ENCODE measurements at places on chromosomes 11 and 22. TPM values are rescaled to one million over a fixed set of nuclear protein-coding genes. Genes with fewer than 3 reads are reported as not detected.

Gene ACR
- total RNA-seq: not detected

Gene FBLN1
- 546 TPM for total RNA-seq

- no peak for DNase-seq
Measured at GRCh38 chr11:69000391-69000790, 12.7 kb downstream of the MRGPRF start.

GRCh38 chr11:35419184-35419829, at the start of gene SLC1A2:
Gene SLC1A2 (minus strand): TSS chr11:35419558. CDS start chr11:35418966, 592 bp downstream.
- no peak for DNase-seq

Gene TAF10
- total RNA-seq: 31.9 TPM

DNA sequence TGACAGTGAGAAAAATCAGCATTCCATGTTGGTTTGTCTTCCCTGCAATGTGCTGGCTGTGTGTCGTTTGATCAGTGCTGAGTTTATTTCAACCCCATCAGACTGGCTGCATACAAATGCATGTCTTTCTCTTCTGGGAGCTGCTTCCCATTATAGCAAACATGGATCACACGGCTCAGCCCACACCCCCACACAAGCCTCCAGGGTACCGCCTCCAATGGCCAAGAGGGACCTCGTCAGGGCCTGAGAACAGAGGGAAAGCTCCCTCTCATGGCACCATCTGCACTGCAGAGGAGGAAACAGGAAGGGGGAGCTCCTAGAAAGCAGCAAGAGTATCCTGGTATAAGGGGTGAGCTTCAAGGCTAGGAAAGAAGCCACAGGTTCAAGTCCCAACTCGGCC, 214.2 kb downstream of the LARGE1 start:
- no peak for DNase-seq

GRCh38 chr11:101061606-101062005, 68.0 kb downstream of the PGR start:
- DNase-seq: no peak

DNA sequence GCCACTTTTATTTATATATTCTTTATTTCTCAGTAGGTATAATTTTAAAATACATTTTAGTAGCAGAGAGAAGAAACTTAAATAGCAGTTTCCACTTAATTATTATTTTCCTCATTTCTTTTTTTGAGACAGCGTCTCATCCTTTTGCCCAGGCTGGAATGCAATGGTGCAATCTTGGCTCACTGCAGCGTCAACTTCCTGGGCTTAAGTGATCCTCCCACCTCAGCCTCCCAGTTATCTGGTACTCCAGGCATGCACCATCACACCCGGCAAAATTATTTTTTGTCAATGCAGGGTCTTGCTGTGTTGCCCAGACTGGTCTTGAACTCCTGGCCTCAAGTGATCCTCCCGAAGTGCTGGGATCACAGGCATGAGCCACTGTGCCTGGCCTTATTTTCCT, 38.3 kb downstream of the ATG13 start:
- DNase-seq: no peak

Gene GRAMD4
- 35.5 TPM for total RNA-seq

DNA sequence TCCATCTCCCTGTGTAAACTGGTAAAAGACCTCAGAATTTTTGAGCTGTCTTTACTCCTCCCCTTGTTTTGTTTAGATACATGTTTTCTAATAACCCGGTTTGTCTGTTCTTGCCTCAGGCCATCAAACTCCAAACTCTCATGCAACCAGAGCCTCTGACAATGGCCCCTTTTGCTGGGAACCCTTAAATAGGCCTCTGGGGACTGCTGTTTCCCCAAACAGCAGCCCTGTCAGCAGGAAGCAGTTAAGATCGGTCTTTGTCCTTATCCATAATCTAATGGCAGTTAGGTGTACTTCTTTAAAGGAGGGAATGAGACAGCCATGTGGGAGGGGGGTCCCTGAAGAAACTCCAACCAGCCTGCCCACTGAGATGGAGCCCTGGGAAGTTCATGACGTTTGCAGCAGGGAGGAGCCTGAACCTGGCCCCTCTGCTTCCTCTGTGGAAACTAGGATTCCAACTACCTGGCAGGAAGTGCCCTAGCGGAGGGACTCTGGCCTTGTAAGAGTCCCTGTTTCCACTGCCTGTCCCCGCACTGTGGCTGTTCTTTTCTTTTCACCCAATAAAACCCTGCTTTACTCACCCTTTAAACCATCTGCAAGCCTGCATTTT, 1354.4 kb downstream of the LRRC4C start:
- no peak for DNase-seq

DNA sequence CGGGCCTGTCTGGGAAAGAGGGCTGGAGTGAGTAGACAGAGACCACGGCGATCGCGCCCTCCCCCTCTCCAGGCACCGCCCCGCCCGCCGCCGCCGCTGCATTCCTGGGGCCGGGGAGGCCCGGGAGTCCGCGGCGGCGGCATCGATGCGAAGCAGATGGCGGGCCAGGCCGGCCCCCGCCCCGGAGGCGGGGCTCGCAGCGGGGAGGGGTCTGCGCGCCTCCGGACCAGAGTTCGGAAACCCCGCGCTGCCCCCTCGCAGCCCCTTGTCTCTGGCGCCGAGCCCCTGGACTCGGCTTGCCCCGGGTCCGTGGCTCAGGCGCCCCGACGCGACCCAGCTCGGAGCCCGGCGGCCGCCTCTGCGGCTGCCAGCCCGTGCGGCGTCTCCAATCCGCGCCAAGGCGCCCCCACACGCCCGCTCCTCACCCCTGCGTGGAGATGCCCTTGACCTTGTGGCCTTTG, 1.3 kb downstream of the SCARF2 start:
- DNase-seq: no peak

- DNase-seq: no peak
Measured at GRCh38 chr11:118691926-118692830, 12.7 kb upstream of the TREH start.

Gene OR52A1
- not detected for total RNA-seq

- DNase-seq: no peak
Measured at GRCh38 chr22:20881231-20881630, 22.4 kb downstream of the SNAP29 start.

DNA sequence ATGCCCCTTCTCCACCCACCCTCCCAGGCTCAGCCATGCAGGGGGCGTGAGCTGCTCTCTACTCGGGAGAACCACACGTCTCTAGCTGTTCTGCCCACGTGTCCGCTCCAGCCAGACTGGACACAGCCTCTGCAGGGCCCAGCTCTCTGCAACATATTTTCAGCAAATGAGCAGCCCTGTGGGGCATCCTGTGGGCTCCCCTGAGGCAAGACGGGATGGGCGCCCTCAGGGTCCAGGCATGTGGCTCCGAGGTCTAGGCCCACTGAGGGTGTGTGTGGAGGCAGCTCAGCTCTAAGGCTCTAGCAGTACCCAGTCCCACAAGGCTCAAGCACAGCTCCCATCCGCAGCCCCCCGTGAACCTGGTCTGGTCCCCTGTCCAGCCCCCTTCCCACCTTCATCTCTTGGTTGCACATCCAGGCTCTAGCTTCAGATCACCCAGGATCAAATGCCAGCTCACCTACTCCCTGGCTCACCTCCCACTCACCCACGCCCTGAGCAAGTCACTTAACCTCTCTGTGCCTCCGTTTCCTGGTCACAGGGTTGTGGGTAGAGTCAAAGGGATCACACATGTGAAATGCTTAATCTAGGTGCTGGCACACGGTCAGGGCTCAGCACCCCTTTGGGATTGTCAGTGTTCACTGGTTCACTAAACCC, 57.8 kb upstream of the TCF20 start:
- DNase-seq: no peak

DNA sequence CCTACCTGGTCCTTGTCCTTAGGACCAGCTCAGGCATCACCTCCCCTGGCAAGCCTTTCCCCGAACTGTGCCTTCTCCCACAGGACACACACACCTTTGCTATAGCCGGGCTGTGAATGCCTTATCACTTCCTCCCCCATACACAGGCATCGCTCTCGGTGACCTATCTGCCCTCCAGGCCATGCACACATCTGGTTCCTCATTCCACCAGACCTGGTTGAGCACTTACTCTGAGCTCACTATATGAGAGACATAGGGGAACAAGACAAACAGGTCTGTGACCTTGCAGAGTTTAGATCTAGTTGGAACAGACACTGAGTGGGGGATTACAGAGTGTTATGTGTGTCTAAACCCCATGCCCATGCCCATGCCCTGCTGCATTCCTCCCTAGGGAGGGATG, 3.1 kb upstream of the BCR start:
- DNase-seq: no peak

- DNase-seq: no peak
Measured at GRCh38 chr11:122556605-122557004, 98.9 kb upstream of the UBASH3B start.

DNA sequence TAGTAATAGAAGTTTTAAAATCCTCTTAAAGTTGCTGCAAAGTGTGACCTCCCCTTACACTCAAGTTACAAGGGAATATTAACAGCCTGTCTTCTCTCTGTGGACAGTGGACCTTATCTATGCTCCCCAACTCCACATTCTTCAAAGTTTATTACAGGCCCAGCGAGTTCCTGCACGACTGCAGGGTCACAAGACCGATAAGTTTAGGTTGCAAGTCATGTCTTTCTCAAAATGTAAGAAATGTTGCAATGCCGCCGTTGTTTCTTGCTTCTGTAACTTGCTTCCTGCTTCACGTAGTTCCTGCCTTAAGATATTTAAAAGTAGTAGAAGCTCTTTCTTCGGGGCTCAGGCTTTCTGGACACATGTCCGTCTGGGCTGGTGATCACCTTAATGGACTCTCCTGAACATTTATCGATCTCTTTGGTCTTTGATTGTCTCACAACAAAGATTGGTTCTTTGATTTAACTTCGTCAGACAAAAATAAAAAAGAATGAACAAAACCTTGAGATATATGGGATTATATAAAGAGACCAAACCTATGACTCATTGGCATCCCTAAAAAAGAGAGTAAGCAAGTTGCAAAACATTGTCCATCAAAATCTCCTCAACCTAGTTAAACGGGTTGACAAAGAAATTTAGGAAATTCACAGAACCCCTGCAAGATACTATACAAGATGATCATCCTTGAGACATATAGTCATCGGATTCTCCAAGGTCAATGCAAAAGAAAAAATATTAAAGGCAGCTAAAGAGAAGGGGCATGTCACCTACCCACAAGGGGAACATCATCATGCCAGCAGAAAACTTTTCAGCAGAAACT, 45.4 kb upstream of the GLYAT start:
- DNase-seq: no peak

Gene C11orf86
- not detected for total RNA-seq

Gene OR5B12
- total RNA-seq: not detected

DNA sequence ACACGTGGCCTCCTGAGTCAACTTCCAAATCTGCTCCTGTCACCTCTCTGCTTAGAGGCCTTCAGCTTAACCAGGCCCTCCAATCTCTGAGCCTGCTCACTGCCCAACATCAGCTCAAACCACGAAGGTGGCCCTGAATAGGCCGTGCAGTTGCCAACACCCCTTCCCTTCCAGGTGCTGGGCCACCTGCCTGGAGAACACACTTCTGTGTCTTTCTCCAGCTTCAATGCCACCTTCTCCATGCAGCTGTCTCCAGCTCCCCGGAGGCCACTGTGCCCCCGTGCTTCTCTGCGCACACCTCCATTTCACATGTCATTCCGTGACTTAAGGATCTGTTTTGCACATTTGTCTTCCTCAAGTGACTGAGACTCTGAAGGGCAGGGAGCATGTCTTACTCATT, 5.3 kb downstream of the RELA start:
- no peak for DNase-seq

- no peak for DNase-seq
Measured at GRCh38 chr22:26737262-26737661, 79.9 kb downstream of the MIAT start.

GRCh38 chr11:27470826-27471588, 1.6 kb downstream of the LGR4 start:
- no peak for DNase-seq

- no peak for DNase-seq
Measured at GRCh38 chr11:44989831-44990566, 39.3 kb upstream of the TP53I11 start.

- DNase-seq: no peak
Measured at GRCh38 chr11:35126000-35126878, 12.7 kb upstream of the CD44 start.

DNA sequence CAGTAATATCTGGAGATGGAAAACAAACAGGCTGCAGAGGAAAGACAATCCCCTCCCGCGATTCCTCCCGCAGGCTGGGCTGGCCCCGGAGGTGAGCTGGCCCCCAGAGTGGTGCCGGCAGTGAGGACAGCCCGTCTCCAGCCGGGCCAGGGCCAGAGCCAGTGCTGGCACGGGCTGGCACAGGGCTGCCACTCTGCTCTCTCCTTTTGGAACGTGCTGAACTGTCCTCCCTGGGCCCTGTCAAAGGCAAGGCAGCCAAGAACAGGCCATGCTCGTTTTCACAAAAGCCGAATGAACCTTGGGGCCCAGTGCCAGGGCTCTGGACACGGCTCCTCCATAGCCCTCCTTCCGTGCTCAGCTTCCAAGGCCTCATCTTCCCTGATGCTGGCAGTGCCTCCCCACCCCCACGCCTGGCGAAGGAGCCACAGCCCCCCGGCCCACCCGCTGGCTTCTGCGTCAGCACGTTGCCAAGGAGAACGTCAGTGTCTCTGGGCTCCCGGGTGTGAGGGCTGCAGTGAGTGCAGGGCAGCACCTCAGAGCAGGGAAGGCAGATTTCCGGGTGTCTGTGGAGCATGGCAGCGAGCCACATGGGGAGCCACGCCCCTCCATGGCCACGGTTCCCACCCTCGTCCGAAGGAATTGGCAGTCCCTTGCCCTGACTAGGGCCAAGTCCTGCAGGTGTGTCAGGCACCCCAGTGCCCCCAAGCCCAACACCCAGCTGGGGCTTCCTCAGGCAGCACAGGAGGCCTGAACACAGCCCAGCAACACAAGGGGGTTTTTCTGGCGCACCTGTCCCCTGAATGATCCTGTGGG, 28.6 kb downstream of the GNAZ start:
- no peak for DNase-seq

GRCh38 chr11:60118338-60118737, 29.9 kb downstream of the MS4A2 start:
- no peak for DNase-seq

DNA sequence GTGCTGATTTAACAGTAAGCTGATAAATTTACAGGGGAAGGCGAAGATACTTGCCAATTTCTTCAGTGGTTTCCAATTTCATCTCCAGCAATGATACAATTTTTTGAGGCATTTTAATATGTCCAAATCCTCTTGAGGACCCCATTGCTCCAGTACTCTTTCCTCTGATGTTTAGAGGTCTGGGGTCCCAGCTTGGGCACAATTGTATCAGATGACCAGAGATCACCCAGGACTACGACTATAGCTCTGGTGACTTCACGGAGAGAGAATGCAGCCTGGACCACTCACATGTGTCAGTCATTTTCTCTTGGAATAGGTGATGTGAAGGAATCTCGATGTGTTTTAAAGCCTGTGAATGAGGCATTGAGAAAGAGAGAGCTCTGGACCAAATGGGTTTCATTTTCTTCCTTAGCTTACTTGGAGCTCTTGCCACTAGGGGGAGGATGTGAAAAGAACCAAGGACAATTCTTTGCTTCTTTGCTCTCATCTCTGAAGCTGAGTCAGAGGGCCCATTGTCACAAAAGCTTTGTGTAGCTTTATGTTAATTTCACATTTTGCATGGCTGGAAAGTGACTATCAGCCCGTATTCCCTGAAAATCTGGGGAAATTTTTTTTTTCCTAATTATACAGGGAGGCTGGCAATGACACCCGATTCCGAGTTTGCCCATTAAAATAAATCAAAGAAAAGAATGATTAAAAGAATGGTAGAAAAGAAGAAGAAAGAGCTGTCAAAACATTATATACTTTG, 6.7 kb upstream of the CCDC90B start:
- DNase-seq: no peak

- no peak for DNase-seq
Measured at GRCh38 chr11:59667812-59668187, 1.0 kb downstream of the PATL1 start.

- DNase-seq: no peak
Measured at GRCh38 chr11:117932426-117932825, 3.2 kb upstream of the TMPRSS13 start.

Gene GRK2
- 93.2 TPM for total RNA-seq

Gene CEP126
- 3.8 TPM for total RNA-seq
